ENCODE measurements at places on chromosomes 3 and 15.

GRCh38 chr3:177441813-177442646 lies 244.7 kb upstream of the TBL1XR1 start:
- DNase-seq, result no peak

- DNase-seq, result no peak
Observed at GRCh38 chr3:100396967-100397366, 3.9 kb downstream of the TOMM70 start.

DNA sequence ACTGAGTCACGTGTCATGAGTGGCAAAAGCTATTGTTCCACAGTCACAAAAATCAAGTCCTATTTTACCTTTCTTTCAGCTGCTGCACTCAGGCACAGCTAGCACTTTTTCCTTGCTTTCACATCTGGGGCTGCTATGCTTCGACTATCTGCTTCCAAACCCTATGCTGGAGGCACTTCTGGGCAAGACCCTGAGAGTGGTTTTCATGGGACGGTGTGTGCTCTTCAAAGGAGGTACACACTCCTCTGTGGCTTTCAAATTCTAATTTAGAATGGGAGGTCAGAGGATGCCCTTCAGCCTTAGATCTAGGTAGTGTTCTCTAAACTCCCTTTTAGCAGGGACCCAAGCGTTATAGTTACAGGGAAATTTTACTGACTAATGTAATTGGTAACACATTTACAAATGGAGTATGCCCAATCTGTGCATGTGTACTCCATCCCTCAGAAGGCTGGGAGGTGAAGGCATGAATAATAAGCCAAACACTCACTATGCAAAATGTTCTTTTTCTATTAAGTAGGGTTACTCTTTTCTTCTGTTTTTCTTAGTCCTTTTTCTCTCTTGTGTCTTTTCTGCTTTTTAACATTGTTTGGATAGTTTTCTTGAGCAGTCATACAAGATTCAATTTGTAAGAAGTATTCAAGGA lies 188.3 kb downstream of the LSAMP start:
- DNase-seq, result peak; percentile 15

DNA sequence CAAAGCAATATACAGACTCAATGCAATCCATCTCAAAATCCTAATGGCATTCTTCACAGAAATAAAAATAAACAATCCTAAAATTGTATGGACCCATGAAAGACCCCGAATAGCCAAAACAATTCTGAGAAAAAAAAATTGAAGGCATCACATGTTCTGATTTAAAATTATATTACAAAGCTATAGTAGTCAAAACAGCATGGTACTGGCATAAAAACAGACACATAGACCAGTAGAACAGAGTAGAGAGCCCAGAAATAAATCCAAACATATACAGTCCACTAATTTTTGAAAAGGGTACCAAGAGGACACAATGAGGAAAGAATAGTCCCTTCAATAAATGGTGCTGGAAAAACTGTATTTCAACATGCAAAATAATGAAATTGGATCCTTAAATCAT lies 70.4 kb upstream of the THRB start:
- DNase-seq, result no peak

DNA sequence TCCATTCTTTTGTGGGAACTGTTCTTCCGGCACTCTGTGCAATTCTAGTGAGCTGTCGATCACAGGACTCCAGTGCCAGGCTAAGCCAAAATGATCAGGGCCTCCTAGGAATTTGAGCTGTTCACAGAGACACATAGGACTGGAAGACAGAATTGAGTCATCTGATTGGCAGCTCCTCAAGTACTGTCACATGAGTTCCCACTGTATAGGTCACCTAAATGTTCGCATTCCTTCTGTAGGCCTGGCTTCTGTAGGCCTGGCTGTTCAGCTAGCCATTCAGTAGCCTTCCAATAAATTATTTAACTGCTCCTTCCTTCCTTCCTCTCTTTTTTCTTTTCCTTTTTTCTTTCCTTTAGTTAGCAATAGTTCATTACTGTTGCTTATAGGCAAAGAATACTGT lies 4.3 kb downstream of the PROS1 start:
- no peak for DNase-seq

DNA sequence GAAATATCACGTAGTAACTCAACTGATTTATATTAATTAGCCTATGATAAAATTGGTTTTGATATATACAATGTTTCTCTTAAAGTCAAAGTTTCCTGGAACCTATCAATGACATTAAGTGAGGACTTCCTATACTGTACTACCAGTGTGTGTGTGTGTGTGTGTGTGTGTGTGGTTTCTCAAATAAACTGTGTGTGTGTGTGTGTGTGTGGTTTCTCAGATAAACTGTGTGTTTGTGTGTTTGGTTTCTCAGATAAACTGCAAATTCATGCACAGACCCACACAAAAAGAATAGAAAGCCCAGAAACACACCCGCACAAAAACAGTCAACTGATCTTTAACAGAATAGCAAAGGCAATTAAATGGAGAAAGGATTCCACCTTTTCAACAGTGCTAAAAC lies 14.5 kb upstream of the WDR5B start:
- DNase-seq, result no peak

DNA sequence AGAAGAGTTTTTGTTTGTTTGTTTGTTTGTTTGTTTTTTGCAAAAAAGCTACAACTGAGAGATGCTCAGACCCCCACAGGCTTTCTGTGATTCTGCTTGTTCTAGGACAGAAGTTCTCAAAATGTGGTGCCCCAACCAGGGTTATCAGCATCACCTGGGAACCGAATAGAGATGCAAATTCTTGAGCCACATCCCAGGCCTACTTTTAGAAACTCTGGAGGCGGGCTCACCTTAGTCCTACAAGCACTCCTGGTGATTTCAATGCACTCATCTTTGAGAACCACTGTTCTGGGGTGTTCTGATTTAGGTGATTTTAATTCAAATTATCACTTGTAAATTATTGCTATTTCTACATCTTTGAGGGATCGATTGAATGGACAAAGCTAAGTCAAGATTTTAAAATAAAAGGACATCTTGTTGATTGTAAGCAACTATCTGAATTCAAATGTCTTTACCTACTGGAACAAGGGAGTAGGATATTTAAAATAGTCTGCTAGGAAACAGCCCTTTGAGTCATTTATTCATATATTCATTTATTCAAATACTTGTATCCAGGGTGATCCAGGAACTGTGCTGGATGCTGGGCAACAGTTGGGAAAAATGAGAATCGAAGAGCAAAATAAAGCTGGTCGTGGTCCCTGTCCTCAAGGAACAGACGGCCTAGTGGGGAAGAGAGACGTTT lies 44.7 kb upstream of the CADPS start:
- DNase-seq, result no peak

- no peak for DNase-seq
Observed at GRCh38 chr3:193086681-193087080, 154.3 kb upstream of the PLAAT1 start.

- DNase-seq, result no peak
Observed at GRCh38 chr3:79367803-79368202, 400.0 kb downstream of the ROBO1 start.

GRCh38 chr3:114460459-114460858 lies 166.6 kb downstream of the TIGIT start:
- DNase-seq, result no peak

- no peak for DNase-seq
Observed at GRCh38 chr15:60110909-60111308, 106.8 kb downstream of the FOXB1 start.

DNA sequence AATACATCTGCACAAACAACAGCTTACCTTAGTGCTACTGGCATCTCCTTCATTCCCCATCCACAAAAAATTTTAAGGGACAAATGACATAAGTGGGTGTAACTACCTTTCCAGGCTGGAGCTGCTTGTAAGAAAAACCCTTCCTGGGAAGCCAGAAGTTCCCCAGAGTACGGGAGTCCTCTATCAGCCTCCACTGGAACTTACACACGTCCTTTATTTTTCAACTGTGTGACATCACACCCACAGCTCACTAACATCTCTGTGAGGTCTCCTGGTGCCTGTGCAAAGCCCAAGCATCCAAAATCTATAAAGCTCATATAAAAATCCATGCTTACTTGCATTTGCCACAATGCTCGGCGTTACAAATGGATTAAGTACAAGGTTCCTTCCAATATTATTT lies 27.6 kb downstream of the LRIG1 start:
- DNase-seq, result no peak

DNA sequence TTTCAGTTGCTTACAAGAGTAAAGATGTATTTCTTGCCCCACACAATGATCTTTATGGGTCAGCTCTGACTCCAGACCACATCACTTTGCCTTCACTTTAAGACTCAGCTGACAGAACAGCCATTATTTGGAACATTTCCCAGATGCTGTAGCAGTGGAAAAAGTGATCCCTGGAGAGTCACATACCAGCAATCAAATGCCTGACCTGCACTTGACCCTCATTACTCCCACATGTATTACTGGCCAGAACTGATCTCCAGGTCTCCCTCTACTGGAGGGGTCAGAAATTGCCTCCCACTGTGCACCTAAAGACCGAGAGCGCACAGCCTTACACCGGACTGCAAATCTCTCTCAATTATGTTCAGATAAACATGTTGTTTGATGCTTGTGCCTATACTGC lies 88.6 kb upstream of the ZNF385D start:
- peak; percentile 41 for DNase-seq

- DNase-seq, result no peak
Observed at GRCh38 chr3:28039234-28039633, 202.2 kb upstream of the CMC1 start.

GRCh38 chr3:52415800-52416199 lies 29.1 kb downstream of the SEMA3G start:
- DNase-seq, result no peak

DNA sequence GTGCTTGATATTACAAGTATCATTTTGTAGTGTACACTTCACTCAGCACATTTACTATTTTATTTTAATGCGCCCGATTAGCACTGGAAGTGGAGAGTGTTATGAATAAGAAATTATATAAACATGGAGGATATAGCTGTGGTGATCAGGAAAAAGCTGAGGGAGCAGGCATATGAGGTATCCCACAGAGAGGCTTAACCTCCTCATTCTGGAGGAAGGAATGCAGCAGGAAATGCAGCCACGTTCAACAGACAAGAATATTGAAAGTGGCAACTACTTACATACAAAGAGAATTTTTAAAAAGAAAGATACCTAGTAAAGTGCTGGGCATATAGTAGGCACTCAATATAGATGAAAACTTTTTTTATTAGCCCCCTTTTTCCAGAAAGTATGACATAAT lies 166.0 kb upstream of the SATB1 start:
- no peak for DNase-seq

DNA sequence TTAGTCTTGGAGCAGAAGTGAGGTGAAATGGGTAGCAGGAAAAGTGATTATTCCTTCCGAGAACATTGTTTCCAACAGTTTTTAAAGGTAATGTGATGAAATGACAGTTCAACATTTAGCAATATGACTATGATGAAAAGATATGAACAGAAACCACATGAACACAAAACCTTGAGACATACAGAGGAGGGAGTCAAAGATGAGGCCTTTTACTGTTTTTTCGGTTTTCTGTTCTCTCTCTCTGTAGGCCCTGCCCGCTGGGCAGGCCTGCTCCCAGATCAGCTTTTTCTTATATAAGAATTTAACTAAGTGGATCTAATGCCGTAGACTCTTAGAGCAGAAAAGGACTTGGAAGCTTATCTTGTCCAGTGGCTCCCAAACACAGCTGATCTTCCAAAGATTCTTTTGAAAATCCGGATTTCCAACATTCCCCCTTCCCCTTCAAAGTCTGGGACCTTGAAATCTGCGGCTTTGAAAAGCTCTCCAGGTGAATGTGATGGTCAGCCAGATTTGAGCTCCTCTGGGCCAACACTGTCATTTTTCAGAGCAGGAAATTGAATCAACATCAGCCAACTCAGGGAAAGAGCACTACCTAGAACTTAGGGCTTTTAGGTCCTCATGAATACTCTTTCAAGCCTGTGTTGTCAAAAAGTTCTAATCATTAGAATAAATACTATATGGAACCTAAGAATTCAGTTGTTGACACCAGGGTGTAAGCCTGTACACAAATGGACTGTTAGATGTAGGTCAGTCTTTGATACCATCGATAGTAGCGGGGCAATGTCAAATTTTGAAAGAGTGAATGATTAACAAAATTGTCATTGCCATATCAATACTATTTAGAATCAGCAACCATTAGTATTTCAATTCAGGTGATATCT lies 372.7 kb downstream of the SHQ1 start:
- DNase-seq, result no peak

DNA sequence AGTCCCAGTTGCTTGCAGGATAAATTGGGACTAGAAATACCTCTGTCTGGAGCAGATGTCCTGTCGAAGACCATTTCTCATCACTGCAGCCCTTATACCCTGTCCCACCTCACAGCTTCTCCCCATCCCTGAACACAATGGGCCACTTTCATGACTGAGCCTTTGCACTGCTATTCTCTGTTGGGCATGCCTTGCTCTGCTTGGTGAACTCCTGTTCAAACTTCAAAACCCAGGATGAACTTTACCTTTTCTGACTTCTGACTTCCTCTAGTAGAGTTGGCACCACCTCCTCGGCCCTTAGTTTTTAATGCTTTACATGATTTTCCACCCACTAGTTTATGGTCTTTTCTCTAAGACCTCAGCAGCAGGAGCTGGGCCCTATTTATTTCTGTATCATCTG lies 48.4 kb downstream of the ST6GAL1 start:
- DNase-seq, result no peak

- DNase-seq, result no peak
Observed at GRCh38 chr3:48409291-48410201, 20.3 kb downstream of the PLXNB1 start.

GRCh38 chr15:56732886-56733135 lies 498 bp downstream of the ZNF280D start:
- DNase-seq, result peak; percentile 14

DNA sequence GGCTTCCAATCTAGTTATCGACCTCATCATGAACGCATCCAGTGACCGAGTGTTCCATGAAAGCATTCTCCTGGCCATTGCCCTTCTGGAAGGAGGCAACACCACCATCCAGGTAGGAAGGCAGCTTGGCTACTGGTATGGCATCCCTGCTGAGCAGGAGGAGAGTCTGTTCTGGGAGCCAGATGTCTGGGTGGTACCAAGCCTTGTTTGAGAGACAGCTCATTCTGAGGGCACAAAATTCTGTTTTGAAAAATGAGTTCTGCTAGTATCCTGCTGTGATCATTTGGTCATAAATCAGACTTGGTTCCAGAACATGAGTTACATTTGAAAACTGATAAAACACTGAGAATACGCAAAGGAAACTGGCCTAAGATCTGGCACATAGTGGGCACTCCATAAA lies 242.1 kb downstream of the ITPR1 start:
- no peak for DNase-seq

- no peak for DNase-seq
Observed at GRCh38 chr3:121735047-121735696, 14.4 kb downstream of the GOLGB1 start.

- no peak for DNase-seq
Observed at GRCh38 chr3:127049393-127049792, 66.5 kb downstream of the PLXNA1 start.

- no peak for DNase-seq
Observed at GRCh38 chr15:60162968-60163355, 158.9 kb downstream of the FOXB1 start.

- no peak for DNase-seq
Observed at GRCh38 chr3:195164573-195165264, 106.2 kb downstream of the XXYLT1 start.

- DNase-seq, result peak; percentile 66
Observed at GRCh38 chr15:74240002-74240568, 4.0 kb downstream of the CCDC33 start.

GRCh38 chr15:74336061-74337005 lies 31.1 kb downstream of the CYP11A1 start:
- no peak for DNase-seq

GRCh38 chr3:71906976-71907375 lies 122.0 kb upstream of the PROK2 start:
- DNase-seq, result no peak

Data from HFF-Myc (cell line).